ENCODE measurements at places on chromosomes 4 and X.
A peak's percentile ranks its signal among the peaks of the same experiment; 100 is the strongest.

DNA sequence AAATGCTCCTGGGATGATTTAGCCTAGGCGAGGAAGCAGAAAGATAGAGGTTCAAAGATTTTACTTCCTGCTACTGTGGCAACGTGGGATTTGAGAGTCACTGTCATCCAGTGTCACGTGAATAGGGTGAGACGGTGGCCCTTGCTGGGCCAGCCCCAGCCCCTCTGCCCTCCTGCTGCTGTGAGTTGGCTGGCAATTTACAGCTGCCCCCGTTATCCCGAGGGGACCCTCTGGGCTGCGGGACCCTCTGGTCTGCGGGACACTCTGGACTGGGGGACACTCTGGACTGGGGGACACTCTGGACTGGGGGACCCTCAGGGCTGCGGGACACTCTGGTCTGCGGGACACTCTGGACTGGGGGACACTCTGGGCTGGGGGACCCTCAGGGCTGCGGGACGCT lies 765.4 kb downstream of the TRIML1 start:
- DNase-seq = no peak

DNA sequence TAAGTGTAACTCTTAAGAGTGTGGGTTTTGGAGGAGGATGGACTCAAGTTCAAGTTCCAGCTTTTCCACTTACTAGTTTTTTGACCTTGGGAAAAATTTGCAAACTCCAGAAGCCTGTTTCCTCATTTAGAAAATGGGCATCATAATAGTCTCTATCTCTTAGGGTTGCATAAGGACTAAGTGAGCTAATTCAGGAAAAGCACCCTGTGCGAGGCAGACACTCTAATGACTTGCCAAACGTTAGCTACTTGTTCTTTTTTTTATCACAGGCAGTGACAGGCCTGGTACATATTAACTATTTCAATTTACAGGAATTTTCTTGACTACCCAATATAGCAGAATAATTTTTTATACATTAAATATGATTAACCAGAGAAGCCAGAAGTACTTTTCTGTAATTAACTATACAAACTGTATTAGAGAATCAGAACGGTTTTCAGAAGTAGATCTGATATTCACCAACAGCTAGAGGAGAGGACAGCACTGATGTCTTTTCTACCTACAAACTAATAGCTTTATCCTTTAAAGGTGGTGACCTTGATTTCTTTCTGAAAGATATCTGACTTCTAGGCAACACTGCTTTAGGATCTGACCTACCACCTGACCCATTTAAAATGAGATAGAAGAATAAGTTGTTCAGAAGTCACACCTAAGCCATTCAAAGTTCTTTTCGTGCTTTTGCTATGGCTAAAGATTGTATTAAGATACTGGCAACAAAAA lies 139.6 kb upstream of the HAND2 start:
- no peak for DNase-seq

DNA sequence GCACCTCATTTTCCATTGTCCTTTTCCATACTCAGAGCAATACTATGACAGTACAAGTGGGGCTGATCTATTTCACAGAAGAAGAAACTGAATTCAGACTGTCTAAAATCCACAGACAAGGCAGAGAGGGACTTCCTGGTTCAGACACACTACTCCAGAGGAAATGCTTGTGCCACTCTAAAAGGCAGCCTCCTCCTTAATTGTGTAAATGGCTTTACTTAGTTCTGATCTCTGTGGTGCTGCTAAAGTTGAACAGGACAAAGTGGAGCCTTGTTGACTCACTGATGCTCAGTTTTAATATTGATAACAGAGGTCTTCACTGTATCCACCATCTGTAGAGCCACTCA lies 122.4 kb downstream of the KIT start:
- DNase-seq = no peak

DNA sequence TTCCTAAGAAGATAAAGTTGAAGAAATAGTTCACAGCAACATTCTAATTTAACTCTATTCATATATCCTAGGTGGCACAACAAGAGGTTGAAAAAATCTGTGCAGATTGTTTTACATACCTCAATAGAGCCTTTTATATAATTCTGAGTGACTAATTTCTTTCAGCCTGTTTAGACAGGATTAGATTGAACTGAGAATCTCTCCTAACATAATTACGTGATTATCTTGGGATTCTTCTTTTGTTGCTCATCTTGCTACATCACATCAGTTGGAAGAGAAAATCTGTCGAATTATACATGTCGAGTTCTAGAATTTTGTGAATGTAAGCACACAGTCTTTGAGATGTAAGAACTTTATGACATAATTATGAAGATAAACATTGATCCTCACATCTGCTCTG lies 1873.7 kb upstream of the IGFBP7 start:
- no peak for DNase-seq

DNA sequence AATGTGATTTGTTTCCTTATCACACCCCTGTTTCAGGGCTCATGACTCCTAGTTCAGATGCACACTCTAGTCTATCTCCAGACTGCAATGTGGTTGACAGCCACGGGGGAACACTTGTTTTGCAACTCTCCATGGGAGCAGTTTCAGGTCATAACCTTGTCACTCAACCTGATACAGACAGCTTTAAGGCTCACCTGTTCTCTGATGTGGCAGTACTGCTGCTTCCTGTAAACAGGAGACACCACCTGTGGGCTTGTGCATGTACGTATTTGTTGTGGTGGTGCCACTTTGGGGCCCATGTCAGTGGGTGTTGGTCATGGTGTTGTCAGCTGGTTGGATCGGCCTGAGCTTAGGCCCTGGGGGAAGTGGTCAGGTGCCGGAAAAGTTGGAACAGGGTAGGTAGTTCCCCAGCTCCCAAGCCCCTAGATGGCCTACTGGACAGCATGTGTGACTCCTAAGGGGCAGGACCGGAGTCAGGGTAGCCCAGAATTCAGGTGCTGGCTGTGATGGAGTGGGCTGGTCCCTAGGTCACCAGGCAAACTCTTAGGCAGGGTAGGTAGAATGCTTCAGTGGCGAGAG lies 46.2 kb downstream of the FAM9B start:
- peak; percentile 59 for DNase-seq

Data from CD4-positive, alpha-beta T cell treated with Interleukin-4 for 1 hour (primary cell).